Uterus (tissue), 4 donors: ENCODE measurements at places on chromosomes 6 and 20. TPM values are rescaled to one million over a fixed set of nuclear protein-coding genes. Genes with fewer than 3 reads are reported as not detected.
A peak's percentile ranks its signal among the peaks of the same experiment; 100 is the strongest.

DNA sequence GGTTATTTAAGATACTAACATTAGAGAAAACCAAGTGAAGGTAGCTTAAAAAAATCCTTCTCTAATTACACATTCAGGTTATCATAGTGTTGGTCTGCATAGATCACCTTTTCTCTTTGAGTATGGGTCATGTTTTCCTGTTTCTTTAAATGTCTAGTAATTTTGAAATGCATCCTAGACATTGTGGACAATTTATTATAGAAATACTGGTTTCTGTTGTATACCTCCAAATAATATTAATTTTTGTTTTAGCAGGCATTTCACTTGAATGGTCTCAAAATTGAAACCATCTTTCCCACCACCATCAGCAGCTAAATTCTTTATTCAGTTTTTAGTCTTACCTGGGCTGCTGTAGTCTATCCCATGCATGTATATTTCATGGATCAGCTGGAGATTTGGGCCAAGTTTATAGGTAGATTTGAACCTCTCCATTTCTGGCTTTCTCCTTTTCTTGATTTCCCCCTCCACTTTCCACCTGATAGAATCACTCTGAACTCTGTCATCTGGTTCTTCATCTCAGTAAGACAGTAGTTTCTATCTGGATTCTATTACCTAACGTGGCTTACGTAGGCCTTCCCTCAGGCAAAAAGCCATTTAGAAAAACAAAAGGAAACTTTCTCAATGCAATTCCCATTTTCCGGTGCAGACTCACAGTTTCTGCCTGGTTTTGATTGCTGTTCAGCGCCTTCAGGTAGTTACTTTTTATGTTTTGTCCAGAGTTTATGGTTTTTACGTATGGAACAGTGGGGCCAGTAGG is 52.3 kb downstream of the ZFAND3 start:
- no peaks in the 10 kb centered on the region for H3K36me3 ChIP-seq
- DNase-seq: no peak
- no peak overlapping the region for H3K4me3 ChIP-seq
- H3K27me3 ChIP-seq: no peaks in the 10 kb centered on the region
- no peak overlapping the region for H3K27ac ChIP-seq

- no peak overlapping the region for H3K4me3 ChIP-seq
- no peak for DNase-seq
- H3K27ac ChIP-seq: no peak overlapping the region
- H3K27me3 ChIP-seq: no peaks in the 10 kb centered on the region
Measured at GRCh38 chr6:164066335-164066734, 651.8 kb downstream of the QKI start.

DNA sequence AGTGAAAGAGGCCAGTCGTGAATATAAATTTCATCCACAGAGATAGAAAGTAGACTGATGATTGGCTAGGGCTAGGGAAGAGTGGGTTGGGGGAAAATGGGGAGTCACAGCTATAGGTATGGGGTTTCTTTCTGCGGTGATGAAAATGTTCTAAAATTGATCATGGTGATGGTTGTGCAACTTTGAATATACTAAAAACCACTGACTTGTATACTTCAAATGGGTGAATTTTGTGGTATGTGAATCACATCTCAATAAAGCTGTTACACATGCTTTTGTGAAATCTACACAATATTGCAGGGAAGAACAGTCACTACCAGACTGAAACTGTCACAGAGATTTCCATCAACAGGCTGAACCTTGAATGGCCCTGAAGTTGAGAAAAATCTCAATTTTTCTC is 61.5 kb downstream of the LYRM4 start:
- no peak overlapping the region for H3K4me3 ChIP-seq
- no peaks in the 10 kb centered on the region for H3K27me3 ChIP-seq
- no peaks in the 10 kb centered on the region for H3K36me3 ChIP-seq
- H3K27ac ChIP-seq: no peak overlapping the region
- H3K4me1 ChIP-seq: peaks cover 6% of the 10 kb centered on the region

DNA sequence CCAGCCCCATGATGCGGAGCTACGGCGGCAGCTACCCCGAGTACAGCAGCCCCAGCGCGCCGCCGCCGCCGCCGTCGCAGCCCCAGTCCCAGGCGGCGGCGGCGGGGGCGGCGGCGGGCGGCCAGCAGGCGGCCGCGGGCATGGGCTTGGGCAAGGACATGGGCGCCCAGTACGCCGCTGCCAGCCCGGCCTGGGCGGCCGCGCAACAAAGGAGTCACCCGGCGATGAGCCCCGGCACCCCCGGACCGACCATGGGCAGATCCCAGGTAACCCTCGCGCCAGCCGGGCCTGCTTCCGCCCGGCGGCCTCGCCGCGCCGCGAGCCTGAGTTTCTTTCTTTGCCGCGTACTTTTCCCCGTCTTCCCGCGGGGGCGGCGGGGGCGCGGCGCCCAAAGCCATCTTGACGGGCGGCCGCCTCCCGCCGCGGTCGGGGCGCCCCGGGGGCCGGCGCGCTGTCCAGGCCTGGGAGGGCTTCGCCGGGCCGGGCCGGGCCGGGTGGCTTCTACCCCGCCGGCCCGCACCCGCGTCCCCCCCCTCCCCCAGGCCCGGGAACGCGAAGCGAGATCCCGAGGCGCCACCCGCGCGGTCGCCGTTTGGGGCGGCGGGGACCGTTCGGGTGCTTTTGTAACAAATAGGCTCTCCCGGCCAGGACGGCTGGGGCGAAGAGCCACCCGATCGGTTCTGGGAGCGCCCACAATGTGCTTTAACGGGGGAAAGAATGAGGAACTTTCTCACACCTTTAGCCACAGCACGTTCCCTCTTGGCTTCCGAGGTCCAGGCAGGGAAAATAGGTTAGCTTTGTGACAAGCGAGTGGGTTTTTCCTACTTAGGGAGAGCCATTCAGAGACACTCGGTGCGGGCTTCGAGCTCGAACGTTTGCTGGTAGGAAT is 2.3 kb downstream of the ARID1B start:
- peak overlapping the region; percentile 53 for H3K4me3 ChIP-seq
- H3K27ac ChIP-seq: peak overlapping the region; percentile 99
- peaks cover 3% of the 10 kb centered on the region for H3K4me1 ChIP-seq

DNA sequence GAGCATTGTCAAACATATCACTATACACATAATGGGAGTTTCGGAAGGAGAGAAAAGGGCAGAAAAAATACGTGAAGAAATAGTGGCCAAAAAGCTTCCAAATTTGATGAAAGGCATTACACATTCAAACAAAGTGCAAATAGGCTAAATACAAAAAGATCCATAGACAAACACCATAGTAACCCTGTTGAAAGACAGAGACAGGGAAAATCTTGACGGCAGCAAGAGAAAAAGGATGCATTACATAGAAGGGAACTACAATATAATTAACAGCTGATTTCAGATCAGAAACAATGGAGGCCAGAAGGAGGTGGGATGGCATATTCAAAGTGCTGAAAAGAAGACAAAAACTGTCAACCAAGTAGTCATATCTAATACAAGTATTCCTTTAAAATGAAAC is 170.8 kb downstream of the MRPL14 start:
- no peak for DNase-seq
- H3K27ac ChIP-seq: no peak overlapping the region
- no peaks in the 10 kb centered on the region for H3K27me3 ChIP-seq

- H3K4me1 ChIP-seq: no peaks in the 10 kb centered on the region
- H3K4me3 ChIP-seq: no peak overlapping the region
- H3K27me3 ChIP-seq: no peaks in the 10 kb centered on the region
Measured at GRCh38 chr6:76677017-76677416, 604.6 kb upstream of the IMPG1 start.

The GSTA1 gene
- 0.90 TPM for total RNA-seq

The CDSN gene
- total RNA-seq: not detected

The CDH26 gene
- total RNA-seq: 0.76 TPM
